ENCODE measurements at places on chromosomes 12 and 14. TPM values are rescaled to one million over a fixed set of nuclear protein-coding genes. Genes with fewer than 3 reads are reported as not detected.

DNA sequence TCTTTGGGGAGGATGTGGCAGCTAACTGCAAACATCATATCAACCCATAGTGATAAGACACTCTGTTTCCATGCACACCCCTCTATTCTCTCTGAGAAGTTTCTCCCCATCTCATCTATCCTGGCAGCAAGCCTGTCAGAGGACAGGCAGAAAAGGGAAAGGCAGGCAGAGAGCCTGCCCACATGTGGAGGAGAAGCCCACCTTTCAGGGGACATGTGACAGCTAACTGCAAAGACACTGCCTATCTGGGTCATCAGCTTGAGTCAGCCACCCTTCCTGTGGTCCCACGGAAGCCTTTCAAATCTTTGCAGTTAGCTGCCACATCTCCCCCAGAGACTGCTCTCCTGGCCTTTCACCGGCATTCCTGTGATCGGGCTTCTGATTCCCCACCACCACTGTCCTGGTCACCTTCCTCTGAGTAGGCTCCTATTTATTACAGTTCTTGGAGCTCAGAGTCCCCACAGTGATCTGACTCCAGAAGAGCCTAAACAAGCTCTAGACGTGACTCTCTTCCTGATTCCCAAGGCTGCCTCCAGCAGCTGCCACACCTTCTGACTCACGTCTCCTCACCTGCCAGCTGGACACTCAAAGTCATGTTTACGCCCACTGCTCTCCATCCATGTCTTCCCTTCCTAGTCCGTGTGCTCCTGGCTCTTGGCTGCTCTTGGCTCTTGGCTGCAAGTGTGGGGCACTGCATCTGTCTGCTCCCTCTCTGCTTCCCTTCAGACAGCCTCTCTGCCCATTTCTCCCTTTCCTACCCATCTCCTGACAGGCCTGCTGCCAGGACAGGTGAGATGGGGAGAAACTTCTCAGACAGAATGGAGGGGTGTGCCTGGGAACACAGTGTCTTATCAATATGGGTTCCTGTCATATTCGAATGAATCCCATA, 7.5 kb upstream of the KRT1 start:
- no peak for DNase-seq

The ANKRD33 gene
- polyA plus RNA-seq = not detected

DNA sequence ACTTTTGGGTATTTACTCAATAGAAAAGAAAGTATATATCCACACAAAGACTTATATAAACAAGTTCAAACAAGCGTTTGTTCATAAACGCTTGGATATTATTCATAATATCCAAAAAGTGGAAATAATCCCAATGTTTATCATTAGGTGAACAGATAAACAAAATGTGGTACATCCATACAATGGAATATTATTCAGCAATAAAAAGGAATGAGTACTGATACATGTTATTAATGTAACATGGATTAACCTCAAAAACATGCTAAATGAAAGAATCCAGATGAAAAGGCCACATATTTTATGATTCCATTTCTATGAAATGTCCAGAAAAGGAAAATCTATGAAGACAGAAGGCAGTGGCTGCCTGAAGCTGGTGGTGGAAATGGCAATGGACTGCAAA, 16.8 kb upstream of the MYH7 start:
- DNase-seq = no peak

DNA sequence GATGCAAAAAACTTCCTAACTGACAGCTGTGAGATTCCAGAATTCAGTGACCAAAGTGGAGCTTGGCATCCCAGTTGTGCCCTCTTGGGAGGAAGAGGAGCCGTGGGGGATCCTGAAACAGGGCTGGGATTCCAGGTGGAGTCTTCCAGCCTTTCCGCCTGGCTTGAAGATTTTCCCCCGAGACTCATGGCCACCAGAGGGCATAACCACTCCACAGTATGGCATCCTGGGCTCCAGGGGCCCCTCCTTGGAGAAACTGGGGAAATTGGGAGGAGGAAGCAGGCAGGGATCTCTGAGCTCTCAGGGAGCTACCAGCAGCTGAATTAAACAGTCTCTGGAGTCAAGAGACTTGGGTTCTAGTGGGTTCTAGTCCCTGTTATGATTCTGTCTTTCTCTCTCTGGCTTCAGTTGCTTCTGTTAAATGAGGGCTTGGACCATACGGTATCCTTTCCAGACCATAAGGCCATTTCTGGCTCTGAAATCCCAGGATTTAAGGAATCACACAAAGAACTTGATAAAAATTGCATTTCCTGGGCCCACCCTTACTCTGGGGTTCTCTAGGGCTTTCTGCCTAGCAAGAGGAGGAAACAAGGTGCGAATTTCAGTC, 2.6 kb upstream of the TAMALIN start:
- no peak for DNase-seq

- no peak for DNase-seq
These were observed 71.5 kb downstream of the VWF start for GRCh38 chr12:6052940-6053329.

DNA sequence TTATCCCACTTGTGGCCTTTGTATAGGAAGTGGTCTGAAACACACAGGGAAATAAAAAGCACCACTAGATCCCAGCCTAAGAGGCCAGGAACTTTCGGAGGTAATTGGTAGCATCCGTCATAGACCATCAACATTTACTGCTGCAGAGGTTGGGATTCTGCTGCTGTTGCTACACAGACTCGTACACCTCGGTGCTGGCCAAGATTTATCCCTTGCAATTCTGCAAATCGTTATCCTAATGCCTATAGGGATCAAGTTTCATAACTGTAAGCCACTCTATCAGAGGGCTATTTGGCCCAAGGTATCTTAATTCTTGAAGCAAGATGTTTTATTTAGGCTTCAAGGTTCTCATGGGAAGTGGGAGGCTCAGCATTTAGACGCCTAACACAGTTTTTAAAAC, 913.6 kb downstream of the GALC start:
- no peak for DNase-seq

DNA sequence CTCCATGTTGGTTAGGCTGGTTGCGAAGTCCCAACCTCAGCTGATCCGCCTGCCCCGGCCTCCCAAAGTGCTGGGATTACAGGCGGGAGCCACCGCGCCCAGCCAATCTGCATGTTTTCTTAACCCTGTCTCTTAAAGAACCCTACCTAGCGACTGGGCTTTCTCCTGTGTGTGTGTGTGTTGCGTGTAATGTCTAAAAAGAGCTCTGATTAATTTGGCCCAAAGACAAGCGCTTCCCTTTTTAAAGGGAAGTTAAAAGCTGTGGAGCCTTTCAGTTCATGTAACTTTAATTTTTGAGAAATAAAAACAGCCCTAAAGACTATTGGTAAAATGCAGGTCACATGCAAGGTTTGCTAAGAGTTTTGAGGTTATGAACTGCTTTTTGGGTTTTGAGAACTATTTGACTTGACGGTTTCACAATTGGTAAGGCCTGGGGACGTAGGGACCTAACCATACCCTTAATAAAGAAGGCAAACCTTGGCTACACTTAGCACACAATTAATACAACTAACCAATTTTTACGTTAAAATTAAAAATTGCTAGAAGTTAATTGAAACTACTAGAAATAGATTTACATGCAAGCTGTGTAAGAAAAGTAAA, 103.2 kb downstream of the KCNMB4 start:
- no peak for DNase-seq

The PHETA1 gene
- 14.9 TPM for polyA plus RNA-seq

DNA sequence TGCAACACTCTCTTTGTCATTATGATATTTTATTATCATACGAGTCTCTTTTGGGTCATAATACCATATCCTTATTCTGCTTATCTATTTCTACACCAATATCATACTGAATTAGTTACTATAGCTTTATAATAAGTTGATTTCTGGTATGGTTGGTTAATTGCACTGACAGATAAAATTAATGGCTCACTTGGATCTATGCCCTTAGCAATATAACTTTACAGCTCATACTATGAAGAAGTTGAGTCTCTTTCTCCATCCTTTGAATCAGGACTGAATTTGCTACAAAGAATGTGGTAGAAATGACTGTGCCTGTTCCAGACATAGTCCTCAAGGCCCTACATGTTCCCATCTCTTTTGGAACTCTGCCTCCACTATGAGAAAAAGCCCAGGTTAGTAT, 139.7 kb upstream of the DYRK2 start:
- no peak for DNase-seq

- no peak for DNase-seq
These were observed 150.5 kb upstream of the KRR1 start for GRCh38 chr12:75661908-75662307.

DNA sequence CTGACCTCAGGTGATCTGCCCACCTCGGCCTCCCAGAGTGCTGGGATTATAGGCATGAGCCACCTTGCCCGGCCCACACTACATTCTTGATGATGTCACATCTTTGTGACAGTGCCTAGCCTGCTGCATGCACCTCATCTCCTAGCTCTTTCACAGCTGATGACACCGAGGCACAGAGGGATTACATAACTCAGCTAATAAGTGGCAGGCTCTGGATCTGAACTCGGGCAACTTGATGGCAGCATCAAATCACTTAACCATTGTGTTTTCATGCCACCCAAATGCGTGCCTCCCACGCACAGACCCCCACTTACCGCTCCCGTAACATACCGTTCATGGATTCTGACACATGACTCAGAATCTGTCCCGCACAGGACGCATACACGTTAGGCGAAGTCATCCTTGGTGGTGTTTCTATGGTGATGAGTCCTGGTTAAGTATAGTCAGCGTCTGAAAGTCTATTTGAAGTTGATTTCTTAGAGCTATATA, 7.4 kb downstream of the TMEM120B start:
- DNase-seq = no peak

DNA sequence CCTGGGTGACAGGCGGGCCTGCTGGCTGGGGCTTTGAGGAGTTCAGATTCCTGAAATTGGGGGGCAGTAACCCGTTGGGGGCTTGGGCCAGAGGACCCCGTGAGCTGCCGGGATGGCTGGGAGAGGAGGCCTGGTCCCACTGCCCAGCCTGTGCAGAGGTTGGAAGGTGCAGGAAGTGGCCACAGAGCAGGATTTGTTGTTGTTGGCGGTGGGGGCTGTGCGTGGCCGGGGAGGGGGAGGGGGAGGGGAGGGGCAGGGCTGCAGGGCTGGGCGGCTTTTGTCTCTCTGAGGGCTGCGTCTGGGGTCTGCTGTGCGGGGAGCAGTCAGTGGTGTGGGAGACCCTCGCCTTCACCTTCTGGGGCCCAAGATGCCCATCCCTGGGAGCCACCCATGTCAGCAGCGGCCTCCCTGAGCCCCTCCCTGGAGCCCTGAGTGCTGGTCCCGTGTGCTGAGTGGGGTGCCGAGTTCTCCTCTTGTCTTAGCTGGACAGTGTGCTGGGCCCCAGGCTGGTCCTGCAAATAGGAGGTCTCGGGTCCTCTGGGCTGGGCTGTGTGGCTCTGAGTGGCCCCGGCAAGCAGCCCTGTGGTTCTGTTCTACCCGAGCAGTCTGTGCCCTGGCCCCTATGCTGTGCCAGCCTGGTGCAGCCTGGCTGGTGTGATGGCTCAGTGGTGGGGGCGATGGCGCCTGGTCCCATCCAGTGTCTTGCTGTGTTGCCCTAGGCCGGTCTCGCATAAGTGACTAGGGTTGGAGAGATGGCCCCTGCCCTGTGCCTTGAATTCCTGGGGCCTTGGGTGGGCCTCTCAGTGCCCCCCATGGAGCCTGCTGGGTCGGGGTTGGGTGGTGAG, 10.3 kb downstream of the KIF26A start:
- DNase-seq = peak; percentile 56

- no peak for DNase-seq
These were observed 61.2 kb downstream of the ATXN7L3B start for GRCh38 chr12:74598819-74599218.

DNA sequence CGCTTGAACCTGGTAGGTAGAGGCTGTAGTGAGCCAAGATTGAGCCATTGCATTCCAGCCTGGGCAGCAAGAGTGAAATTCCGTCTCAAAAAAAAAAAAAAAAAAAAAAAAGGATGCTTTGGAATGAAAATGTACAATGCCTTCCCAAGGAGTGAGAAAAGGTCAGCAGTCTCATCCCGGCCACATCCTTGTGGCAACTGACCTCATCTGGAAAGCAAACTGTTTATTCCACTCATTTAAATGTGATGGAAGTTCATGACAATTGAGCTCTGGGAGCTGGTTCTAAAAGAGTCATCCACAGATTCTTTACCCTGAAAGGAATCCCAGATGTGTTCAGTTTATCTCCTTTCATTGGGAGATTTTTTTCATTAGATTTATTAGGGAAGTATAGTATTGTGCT, 19.4 kb upstream of the LIMA1 start:
- DNase-seq = no peak

DNA sequence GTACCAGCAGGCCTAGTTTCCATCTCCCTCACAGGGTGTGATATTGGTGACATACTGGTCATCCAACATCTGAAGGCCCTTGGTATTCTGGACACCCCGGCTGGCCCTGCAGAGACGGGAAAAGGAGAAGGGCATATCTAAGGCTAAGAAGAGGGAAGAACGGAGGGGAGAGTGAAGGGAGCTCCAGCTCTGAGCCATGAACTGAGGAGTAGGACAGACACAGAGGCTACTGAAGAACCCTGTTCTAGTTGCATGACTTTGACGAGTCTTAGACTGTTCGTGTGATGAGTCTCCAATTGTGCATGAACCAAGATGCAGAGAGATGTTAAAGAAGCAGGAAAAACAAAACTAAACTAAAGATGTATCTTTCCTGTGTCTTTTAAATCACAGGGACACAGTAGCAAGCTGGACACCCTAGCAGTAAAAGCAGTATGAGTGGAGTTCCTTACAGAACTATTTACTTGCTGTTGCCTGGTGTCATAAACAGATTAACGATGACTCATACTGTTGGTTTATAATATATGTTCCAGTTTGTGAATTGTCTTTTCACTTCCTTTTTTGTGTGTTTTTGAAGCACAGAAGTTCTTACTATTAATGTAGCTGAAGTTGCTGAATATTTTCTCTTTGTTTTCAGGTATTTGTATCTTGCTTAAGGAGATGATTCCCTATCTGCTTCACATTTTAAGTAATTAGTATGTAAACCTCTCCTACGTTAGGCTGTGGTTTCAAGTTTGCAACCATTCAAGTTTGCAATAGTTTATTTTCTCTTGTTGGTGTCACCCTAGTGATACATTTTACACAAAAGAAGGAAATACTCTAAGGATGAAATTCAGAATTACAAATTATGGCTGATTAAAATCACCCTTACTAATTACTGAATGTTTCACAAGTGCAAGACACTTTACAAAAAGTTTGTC, 15.7 kb downstream of the FAR2 start:
- no peak for DNase-seq

DNA sequence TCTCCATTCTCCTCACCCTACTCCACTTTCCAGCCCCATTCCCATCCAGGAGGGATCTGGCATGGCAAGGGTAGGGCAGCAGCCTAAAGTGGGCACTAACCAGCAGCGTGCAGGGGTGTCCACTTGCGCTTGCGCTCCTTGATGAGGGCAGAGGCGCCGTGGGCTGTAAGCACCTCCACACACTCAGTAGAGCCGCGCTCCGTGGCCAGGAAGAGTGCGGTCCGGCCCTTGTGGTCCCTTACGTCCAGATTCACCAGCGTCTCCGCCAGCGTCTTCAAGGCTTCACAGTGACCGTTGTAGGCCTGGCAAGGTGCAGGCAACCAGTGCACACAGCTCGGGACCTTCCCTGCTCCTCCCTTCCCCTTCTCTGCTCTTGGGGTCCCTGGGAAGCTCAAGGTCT, 10.3 kb downstream of the ANKRD52 start:
- DNase-seq = no peak

The OLR1 gene
- 1.2 TPM for polyA plus RNA-seq
